ENCODE measurements at places on chromosomes 16 and 17.

- no peak for DNase-seq
Measured at GRCh38 chr16:47309581-47310312, 151.1 kb downstream of the ITFG1 start.

GRCh38 chr16:6019490-6019991 lies 921.9 kb upstream of the EEF2KMT start:
- DNase-seq = peak; percentile 81

GRCh38 chr17:77565166-77565565 lies 393.3 kb upstream of the TNRC6C start:
- no peak for DNase-seq

- no peak for DNase-seq
Measured at GRCh38 chr16:59470556-59470955, 736.4 kb upstream of the GOT2 start.

DNA sequence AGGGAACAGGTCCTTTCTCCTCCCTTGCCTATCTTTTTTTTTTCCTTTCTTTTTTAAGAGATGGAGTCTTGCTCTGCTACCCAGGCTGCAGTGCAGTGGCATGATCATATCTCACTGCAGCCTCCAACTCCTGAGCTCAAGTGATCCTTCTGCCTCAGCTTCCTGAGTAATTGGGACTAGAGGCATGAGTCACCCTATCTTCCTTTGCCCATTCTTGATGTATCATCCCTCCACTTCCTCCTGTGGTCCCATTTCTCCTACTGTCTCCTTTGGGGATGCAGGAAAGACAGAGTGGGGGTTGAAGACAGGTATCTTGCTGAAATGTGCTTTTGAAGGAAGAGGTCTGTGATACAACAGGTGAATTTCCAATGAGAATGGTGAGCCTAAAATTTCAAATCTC lies 5.5 kb downstream of the MYO19 start:
- DNase-seq = no peak

- DNase-seq = peak; percentile 85
Measured at GRCh38 chr17:81285179-81285878, 9.8 kb downstream of the SLC38A10 start.

DNA sequence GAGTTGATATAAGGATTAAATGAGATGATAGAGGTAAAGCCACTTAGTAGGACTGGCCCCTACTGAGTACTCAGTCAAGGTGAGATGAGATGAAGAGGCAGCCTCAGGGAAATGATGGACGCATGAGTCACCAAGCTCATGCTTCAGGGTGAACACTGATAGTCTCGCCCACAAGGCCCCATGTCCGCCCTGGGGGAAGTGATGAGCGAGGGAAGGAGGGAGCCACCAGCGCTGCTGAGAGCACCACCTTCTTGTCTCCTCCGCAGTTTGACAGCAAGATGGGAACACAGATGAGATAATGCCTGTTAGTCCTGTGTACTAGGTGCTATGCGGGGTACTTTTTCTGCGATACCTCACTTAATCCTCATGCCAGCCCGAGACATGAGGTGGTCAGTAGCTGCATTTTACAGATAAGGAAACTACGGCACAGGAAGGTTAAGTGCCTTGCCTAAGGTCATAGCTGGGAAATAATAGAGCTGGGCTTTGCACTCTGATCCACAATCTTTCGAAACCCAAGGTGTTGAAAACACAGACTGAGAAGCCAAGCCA lies 383.0 kb downstream of the CPPED1 start:
- DNase-seq = no peak

- no peak for DNase-seq
Measured at GRCh38 chr17:70208080-70208794, 38.9 kb downstream of the KCNJ2 start.

- no peak for DNase-seq
Measured at GRCh38 chr16:27505297-27506236, 44.1 kb downstream of the GTF3C1 start.

DNA sequence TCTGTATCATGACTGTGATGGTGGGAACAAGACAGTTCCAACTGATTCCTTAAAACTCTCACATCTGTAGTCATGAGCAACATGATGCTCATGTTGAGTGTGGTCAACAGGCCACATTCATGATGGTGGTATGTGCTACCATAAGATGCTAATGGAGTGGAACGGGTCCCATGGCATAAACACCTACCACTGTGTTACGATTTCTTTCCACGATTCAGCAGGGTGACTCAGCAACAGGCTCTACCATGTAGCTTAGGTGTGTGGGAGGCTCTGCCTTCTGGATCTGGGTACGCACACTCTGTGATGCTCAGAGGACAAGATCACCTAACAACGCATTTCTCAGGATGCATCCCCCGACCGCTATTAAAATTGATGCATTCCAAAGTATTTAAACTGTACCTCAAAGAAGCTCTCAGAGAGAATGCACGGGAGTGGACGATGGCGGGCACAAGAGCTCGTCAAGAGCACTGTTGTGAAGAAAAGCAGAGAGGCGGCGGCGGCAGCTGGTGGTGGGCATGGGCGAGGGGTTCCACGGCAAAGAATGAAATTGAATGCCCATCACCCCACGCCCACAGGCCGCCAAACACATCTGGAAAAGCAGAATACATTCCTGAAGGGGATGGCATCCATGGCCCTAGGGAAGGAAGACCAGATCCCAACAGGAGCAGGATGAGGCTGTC lies 133.3 kb downstream of the ZNF778 start:
- no peak for DNase-seq

DNA sequence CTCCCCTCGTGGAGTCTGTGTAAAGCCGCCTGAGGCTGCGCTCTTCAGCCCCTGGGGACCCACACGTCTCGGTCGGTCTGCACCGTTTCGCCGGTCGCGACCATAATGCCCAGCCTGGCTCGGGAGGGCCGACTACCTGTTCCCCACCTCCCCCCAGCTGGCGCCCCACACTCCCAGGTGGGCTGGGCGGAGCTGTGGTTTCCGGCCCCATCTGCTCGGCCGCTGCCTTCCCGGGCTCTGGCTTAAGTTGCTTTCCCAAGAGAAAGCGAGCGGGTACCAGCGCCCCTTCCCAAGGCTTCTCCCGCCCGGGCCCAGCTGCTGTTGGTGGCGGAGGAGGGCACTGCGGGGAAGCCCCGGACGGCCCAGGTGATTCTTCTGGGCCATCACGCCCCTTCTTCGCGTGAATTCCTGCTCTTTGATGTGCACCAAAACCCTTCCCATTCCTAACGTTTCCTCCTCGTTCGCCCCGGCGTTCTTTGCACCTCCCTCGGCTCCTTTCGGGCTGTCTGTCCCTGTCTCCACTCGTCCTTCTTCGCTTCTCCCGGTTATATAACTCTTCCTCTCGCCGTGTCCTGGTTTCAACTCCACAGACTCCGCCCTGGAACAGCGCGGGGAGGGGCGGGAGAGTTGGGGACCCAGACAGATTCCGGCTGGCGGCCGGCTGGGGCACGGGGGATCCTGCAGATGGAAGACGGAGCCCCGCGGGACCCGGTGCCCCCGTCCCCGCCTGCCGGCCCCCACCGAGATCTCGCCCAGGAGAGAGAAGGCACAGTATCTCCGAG lies 2.0 kb downstream of the KDM6B start:
- DNase-seq = peak; percentile 92

DNA sequence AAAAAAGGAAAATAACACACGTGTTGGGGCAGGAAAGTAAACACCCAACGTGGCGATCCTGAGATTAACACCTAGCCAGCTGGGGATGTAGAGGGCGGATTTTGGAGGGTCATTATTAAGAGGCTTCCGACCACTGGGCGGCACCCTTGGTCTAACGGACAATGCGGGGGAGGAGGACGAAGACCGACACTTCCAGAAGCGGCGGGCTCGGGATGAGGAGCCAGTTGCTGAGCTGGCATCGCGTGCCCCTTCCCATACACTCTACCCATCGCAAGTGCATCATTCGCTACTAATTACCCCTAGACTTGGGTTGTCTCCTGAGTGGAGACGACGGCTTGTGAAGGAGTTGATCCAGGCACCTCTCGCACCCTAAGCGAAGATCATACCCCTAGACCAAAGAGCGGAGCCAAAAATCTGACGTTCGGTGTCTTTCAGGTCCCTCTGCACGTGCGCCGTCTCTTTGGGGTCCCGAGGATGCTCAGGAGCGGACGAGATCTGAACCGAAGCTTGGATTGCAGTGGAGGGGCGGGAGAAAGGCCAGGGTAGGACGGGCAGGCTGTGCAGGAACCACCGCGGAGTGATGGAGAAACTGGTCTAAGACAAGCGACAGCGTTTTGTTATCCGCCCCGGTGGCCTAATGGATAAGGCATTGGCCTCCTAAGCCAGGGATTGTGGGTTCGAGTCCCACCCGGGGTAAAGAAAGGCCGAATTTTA lies 17.6 kb downstream of the ZNF213 start:
- DNase-seq = peak; percentile 36

GRCh38 chr17:20032636-20033035 lies 23.5 kb downstream of the SPECC1 start:
- DNase-seq = no peak

DNA sequence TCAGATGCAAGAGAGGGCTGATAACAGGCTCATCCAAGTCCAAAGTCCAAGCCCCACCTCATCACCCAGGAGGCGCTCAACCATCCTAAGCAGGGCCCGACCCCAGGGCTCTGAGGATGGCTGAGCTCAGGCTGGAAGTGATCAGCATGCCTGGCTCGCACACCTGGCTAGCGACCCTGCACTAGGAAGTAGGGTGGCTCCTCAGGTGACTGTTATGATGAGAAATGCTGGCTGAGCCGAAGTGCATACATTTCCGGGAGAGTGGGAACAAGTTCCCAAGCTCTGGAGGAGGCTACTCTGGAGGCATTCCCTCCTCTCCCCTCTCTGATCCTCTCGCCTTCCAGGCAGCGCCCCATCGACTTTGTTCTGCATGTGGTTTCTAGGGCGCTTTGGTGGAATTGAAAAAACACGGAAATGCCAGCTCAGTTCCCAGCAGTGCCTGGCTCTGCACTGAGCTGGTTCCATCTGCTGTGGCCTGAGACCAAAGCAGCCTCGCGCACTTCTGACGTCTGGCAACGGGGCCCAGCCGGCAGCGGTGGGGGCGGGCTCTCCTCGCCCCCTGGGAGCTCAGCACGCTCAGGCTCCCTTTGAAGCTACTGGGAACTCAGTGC lies 130.3 kb downstream of the IRF8 start:
- peak; percentile 82 for DNase-seq

DNA sequence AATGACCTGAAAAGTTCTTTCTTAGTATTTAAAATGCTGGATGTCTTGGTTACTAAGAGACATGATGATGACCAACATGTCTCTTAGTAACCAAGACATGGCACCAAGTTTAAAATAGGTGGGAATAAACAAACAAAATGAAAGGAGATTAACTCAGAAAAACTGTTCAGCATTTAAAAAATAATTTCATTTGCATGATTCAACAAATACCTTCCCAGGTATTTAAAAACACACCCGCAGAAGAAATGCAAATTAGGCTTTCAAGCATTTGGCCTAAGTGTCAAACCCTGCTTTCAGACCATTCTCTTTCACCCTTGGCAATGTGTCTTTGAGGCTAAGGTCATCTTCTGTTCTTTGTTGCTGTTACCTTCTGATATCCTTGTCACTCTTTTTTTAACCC lies 91.4 kb upstream of the CORO6 start:
- DNase-seq = no peak

- no peak for DNase-seq
Measured at GRCh38 chr17:76174037-76174436, 33.0 kb upstream of the FOXJ1 start.

DNA sequence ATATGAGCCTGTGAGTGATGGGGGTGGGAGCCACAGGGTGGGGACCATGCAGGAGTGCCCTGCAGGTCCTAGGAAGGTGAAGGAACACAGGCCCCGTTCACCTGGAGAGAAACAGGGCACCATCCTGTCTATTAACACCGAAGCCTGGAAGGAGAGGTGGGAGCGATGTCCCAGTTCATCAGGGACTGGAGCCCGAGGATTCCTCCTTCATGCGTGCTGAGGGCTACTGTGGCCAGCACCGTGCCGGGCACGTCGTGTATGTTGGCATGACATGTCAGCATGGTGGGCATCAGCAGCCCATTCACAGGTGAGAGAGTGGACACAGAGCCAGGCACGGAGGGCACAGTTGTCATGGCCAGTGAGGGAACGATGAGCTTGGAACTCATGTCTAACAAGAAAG lies 1.4 kb downstream of the WFIKKN2 start:
- peak; percentile 51 for DNase-seq

All from upper lobe of left lung (tissue), 6 donors.